ENCODE measurements at places on chromosomes 13 and 19. TPM values are rescaled to one million over a fixed set of nuclear protein-coding genes. Genes with fewer than 3 reads are reported as not detected.

- no peak overlapping the region for H3K4me3 ChIP-seq
- H3K36me3 ChIP-seq, result no peaks in the 10 kb centered on the region
- no peak for DNase-seq
- H3K4me1 ChIP-seq, result no peaks in the 10 kb centered on the region
- H3K27ac ChIP-seq, result no peak overlapping the region
Observed at GRCh38 chr13:106121173-106121754, 414.2 kb downstream of the EFNB2 start.

Gene DACT3
- total RNA-seq, result 4.9 TPM

- no peaks in the 10 kb centered on the region for H3K4me1 ChIP-seq
- H3K36me3 ChIP-seq, result no peaks in the 10 kb centered on the region
- no peaks in the 10 kb centered on the region for H3K27me3 ChIP-seq
- H3K4me3 ChIP-seq, result no peak overlapping the region
Observed at GRCh38 chr13:71054358-71054757, 812.6 kb downstream of the DACH1 start.

Gene S1PR2
- 15.4 TPM for total RNA-seq

Gene HSD11B1L
- 8.6 TPM for total RNA-seq

Gene ZNF560
- 0.83 TPM for total RNA-seq

GRCh38 chr13:30679483-30680330 lies 55.6 kb upstream of the ALOX5AP start:
- H3K27ac ChIP-seq, result no peak overlapping the region
- H3K36me3 ChIP-seq, result no peaks in the 10 kb centered on the region
- H3K4me3 ChIP-seq, result no peak overlapping the region

GRCh38 chr13:23427342-23427843 lies 6.1 kb downstream of the SACS start:
- DNase-seq, result no peak
- no peak overlapping the region for H3K27ac ChIP-seq
- no peaks in the 10 kb centered on the region for H3K36me3 ChIP-seq
- peaks cover 3% of the 10 kb centered on the region for H3K27me3 ChIP-seq
- no peak overlapping the region for H3K4me3 ChIP-seq

- H3K27me3 ChIP-seq, result no peaks in the 10 kb centered on the region
- H3K27ac ChIP-seq, result peak overlapping the region; percentile 85
- peaks cover 73% of the 10 kb centered on the region for H3K4me1 ChIP-seq
- H3K36me3 ChIP-seq, result peaks cover 35% of the 10 kb centered on the region
- DNase-seq, result peak; percentile 84
Observed at GRCh38 chr19:4369109-4369887, 25.9 kb downstream of the MPND start.

Gene ZNF526
- 11.7 TPM for total RNA-seq

DNA sequence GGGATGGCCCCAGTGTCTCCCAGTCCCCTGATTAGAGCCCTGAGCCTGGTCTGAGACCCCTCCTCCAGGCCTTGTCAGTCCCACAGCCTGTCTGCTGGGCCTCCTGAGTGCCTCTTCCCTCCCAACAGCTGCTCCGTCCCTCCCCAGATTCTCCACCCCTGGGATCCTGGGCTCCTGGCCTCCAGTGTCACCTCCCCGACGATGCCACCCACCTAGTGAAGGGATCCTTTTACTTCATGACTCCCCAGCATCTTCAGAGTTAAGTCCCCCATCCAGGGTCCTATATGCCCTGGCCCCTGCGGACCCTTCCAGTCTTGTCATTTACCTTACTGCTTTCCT lies 4.4 kb upstream of the PRX start:
- H3K27me3 ChIP-seq, result no peaks in the 10 kb centered on the region
- H3K36me3 ChIP-seq, result peaks cover 6% of the 10 kb centered on the region
- H3K4me3 ChIP-seq, result peak overlapping the region; percentile 6
- peak overlapping the region; percentile 78 for H3K27ac ChIP-seq
- no peak for DNase-seq
- peaks cover 58% of the 10 kb centered on the region for H3K4me1 ChIP-seq

- no peak overlapping the region for H3K4me3 ChIP-seq
- no peak overlapping the region for H3K27ac ChIP-seq
- no peak for DNase-seq
- no peaks in the 10 kb centered on the region for H3K27me3 ChIP-seq
Observed at GRCh38 chr13:106499896-106500295, 35.6 kb downstream of the EFNB2 start.

DNA sequence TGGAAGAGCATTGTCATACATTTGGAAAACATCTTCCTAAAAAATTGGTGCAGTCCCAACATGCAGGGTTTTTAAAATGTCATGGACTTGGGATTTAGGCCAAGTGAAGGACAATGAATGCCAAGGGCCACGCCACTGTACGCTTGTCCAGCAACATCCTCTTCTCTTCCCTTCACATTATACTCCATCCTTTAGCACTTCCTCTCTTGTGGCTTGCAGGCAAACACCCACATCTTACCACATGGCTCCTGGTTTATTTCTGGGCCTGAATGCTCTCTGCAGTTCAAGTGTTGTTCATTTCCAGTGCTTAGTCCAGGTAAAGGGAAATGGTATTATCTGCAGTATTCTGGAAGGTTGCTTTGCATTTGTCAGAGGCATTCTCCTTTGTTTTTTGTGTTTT lies 45.0 kb downstream of the CBY2 start:
- H3K4me3 ChIP-seq, result no peak overlapping the region
- no peaks in the 10 kb centered on the region for H3K36me3 ChIP-seq
- H3K27ac ChIP-seq, result no peak overlapping the region
- H3K4me1 ChIP-seq, result no peaks in the 10 kb centered on the region

GRCh38 chr19:46878613-46879375 lies 18.0 kb downstream of the ARHGAP35 start:
- H3K4me3 ChIP-seq, result no peak overlapping the region
- H3K27ac ChIP-seq, result no peak overlapping the region
- H3K27me3 ChIP-seq, result no peaks in the 10 kb centered on the region
- DNase-seq, result no peak
- no peaks in the 10 kb centered on the region for H3K4me1 ChIP-seq

Gene SRRM5
- total RNA-seq, result 0.24 TPM

All from lower lobe of right lung (tissue), 2 donors.